ENCODE measurements at places on chromosomes 6 and 20. TPM values are rescaled to one million over a fixed set of nuclear protein-coding genes. Genes with fewer than 3 reads are reported as not detected.

Gene LGSN
- 0.53 TPM for total RNA-seq

DNA sequence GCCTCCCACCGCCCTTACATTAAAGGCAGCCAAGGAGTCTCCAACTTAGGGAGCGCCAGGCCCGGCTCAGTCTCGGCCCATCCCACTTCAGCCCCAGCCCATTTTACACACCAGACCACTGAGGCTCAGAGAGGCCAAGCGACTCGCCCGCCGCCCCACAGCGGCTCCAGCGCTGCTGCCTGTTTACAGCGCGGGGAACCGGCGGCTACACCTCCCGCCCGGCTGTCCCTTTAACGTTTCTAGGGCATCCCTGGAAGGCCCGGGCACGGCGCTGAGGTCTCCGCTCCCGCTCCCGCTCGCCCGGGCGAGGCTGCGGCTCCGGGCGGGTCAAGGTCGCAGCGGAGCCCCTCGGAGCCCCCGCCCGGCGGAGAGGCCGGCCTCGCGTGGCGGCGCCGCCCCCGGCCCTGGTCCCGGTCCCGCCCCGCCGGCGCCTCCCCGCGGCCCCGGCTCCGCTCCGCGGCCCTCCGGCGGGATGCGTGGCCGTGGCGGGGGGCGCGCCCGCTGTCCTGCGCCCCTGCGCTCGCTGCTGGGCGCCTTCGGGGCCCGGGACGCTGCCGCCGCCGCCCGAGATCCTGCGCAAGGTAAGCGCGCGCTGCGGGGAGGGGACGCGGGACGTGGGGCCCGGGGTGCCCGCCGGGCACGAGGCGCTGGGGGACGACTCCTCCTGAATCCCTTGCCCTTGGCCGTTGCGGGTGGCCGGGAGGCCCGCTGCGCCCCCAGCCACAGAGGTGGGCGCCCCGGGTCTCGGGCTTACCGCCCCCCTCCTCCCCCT lies 27.1 kb upstream of the PHACTR3 start:
- no peak for DNase-seq

GRCh38 chr6:42315991-42316970 lies 98.6 kb upstream of the MRPS10 start:
- peak; percentile 48 for DNase-seq

Gene TMEM170B
- total RNA-seq, result 14.3 TPM

GRCh38 chr6:139777202-139777970 lies 402.9 kb upstream of the CITED2 start:
- DNase-seq, result no peak

- no peak for DNase-seq
These were observed 267.8 kb downstream of the ERMARD start for GRCh38 chr6:170018936-170019817.

GRCh38 chr6:52929321-52930164 lies 20.0 kb upstream of the GSTA3 start:
- DNase-seq, result peak; percentile 43
